Activated CD8-positive, alpha-beta memory T cell treated with anti-CD3 and anti-CD28 coated beads, Interleukin-2, amount 50 U/mL, for 4 hours (primary cell): ENCODE measurements at places on chromosomes 4 and X.

- no peak for DNase-seq
These were observed 28.8 kb downstream of the ARHGAP10 start for GRCh38 chr4:147760695-147761094.

DNA sequence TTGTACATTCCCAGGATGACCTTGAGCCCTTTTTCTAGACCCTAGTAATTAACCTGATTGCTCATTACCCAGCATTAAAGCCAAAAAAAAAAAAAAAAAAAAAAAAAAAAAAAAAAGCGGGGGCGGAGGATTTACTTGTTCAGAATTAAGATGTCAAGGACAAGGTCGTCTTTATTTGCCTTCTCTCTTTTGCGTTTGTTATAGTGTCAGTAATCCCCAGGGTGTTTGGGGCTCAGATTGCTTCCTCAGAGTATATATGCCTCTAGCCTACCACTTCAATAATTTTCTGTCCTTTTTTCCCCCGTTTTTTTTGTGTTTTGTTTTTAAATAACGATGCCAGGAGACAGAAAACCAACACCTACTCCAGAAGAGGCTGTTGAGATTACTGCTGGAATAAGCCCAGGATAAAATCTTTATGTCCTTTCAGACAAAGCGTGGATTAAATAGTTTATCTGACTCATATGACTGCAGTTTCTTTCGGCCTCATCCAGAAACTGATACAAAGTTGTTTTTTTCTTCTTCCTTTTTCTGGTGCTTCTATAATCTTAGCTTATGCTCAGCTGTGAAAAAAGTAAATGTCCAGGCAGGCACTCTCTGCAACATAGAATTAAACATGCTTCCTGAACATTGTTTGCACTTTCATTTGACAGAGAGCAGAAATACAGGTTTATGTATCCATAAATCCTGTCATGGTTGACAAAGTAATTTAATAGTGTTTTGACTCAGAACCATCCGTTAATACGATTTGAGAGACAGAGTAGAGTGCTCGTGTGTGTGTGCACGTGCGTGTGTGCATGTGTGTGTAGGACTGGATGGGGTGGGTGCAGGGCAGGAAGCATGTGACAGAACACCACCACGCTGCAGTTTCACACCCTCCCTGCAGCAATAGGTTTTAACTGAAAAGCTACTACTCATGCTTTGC is 138.6 kb downstream of the AFF1 start:
- DNase-seq = peak; percentile 43

GRCh38 chr4:139951021-139951420 is 203.0 kb downstream of the MAML3 start:
- no peak for DNase-seq

DNA sequence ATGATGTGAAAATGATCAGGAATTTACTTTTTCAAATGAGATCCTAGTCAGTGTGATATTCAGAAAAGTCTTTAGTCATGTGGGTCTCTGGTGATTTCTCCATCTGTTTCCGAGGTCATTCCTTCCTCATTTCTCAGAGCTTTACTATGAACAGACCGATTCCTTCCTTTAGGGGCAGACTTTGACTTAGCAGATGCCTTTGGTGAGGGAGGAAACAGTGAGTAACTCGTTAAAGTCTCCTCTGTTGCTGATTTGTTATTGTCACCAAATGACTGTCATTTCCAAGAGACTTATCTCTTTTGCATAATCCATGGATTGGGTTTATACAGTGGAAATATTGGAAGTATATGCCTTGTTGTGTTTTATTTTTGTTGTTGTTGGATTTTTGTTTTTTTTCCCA is 76.2 kb upstream of the CD99 start:
- DNase-seq = no peak

DNA sequence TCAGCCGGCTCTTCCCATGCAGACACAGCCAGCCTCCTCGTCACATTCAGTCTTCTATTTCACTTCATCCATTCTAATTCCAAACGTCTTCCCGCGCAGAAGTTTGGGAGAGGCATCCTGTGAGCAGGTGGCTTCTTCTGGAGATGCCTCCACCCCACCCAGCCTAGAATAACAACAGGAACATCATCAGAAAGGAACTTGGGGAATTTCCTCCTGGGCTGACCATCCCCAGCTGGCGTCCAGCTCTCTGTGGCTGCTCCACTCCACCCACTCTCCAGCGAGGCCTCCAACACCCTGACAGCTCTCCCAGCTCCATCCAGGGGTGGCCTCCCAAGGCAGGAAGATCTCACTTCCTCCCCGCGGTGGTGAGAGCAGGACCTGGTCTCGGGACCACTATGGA is 5.5 kb upstream of the C4orf50 start:
- no peak for DNase-seq

DNA sequence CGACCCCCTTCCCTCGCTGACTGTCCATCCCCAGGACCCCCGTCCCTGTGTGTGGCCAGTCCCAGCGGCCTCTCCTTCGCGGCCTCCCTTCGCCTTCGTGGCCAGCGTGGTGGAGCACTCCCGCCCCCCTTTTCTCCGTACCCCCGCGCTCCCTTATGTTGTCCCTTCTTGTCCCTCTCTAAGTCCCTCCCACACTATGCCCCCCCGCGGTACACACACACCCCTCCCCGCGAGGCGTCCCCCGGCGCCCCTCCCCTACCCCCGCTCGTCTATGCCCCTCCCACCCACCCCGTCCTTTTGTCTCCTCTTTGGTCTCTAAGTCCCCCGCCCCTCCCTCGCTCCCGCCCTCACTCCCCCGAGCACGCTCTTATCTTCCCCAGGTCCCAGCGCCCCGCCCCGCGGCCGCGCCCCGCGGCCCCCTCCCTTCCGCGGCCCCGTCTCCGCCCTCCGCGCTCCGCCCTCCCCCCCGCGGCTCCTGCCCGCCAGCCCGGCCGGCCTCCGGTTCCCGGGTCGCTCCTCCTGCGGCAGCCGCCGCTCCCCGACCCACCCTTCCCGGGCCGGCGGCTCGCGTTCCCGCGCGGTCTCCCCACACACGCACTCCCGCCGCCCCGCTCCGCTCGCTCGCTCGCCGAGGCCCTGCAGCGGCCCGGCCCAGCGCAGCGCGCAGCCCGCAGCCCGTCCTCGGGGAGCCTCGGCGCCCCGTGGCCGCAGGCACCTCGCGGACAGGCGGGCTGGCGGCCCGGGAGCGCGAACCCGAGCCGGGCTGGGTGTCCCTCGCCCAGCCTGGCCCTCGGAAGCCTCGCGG is 26.3 kb downstream of the UTP14A start:
- DNase-seq = peak; percentile 77

GRCh38 chrX:40168480-40169011 is 70.8 kb upstream of the BCOR start:
- DNase-seq = no peak

DNA sequence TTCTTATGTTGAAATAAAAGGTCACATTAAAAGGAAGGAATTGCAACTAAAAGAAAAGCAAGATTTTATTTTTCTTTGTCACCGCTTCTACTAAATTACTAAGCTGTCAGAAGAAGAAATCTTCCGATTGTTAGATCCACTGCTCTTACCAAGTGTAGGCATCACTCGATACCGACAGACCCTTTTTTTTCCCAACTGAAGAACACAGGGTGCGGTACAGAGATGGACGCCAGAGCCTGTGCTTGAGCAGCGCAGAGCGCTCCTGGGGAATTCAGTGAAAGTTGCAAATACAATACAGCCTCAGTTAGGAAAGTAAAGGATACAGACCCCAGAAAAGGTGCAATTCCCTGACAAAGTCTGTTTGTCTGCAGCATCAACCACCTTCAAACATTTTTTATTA is 94.9 kb upstream of the WDR17 start:
- DNase-seq = no peak

DNA sequence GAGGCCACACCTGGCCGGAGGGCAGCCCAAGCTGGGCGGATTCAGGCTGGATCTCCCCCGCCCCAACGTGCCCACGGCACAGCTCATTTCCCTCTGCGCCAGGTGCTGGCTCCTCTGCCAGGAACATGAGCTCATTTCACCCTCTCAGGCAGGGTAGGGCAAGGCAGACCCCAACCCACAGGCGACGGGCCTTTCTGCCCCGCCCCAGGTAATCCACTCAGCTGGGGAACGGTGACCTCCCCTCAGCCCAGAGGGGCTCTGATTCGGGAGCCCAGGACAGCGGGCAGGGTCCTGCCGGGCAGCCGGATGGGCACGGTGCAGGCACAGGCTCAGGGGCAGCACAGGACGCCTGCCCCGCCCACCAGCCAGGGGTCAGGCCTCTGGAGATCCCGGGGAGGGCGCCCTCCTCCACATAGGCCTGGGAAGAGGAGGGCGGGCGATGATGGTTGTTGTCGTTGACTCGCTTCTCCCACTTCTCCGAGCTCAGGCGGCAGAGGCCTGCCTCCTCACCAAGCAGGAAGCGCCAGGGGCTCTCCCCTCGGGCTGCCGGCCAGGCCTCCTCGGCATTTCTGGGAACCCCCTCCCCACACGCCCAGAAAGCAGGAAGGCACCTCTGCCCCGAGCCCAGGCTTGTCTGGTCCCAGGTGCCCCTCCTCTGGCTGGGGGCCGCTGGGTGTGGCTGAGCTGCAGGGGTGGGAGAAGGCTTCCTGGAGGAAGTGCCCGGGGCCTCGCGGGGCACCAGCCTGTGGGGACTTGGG is 31.1 kb downstream of the TACC3 start:
- DNase-seq = no peak
